ENCODE measurements at places on chromosomes 16 and 17.

GRCh38 chr16:75237398-75238131 lies 13.9 kb downstream of the BCAR1 start:
- no peak for DNase-seq

DNA sequence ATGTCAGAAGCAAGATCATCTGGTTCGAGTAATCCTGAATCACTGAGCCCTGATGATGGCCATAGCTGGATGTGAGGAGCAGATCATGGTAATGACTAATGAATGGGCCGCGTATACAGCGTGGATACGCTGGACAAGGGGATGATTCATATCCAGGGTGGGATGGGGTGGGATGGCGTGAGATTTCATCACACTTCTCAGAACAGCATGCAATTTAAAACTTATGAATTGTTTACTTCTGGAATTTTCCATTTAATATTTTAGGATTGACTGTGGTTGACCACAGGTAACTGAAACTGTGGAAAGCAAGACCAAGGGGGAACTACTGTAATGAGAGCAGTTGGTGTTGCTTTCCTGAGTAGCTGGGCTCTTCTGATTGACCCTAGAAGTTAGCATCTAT lies 225.5 kb downstream of the STX8 start:
- peak; percentile 93 for DNase-seq

GRCh38 chr16:89695086-89695874 lies 6.2 kb downstream of the SPATA2L start:
- no peak for DNase-seq

- peak; percentile 86 for DNase-seq
These were observed 19.9 kb upstream of the JPH3 start for GRCh38 chr16:87582216-87582965.

- DNase-seq, result no peak
These were observed 10.3 kb downstream of the TRIM25 start for GRCh38 chr17:56903560-56903959.

DNA sequence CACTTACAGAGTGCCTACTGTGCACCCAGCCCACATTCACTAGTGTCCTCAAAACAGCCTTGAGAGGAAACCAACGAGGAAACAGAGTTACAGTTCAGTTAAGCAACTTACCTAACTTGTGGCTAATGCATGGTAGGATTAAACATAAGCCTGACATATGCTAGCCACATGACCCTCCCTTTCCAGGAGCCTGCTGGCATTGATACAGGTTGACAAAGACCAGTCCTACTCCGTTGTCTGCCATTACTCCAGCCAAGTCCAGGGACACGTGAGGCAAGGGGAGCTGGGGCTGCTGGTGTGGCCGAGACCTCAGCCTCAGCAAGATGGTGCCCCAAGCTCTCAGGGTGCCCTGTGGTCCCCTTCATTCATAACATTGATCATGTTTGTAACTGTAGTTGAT lies 37.9 kb downstream of the SNX20 start:
- DNase-seq, result no peak

DNA sequence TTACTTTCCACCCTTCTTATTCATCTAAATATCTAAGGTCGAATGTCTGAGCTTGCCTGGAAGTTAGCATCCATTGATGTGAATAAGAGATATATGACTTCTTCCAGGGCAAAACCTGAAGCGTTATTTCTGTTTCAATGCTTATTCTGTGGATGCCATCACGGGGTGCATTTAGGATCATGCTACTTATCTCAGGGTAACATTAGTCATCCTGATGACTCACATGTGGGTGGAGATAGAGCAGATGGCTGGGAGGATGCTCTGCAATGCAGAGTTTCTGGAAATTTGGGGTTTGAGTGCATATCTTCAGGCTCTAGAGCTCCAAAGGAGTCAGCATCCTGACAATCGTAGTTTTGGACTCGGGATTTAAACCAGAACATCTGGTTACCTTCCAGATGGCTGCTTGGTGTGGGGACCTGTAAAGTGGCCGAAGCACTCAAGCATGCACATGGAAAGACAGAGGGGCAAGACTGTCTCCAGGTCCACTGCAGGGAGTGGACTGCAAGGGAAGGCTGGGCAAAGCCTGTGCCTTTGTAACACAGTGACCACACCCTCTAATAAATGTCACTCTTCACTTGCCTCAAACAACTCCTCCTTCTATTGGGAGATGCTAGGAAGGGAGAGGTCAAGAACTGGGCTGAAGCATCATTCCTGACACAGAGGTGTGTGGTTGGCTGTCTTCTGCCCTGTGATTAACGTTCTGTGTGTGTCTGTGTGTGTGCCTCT lies 175.2 kb upstream of the SALL1 start:
- peak; percentile 62 for DNase-seq

DNA sequence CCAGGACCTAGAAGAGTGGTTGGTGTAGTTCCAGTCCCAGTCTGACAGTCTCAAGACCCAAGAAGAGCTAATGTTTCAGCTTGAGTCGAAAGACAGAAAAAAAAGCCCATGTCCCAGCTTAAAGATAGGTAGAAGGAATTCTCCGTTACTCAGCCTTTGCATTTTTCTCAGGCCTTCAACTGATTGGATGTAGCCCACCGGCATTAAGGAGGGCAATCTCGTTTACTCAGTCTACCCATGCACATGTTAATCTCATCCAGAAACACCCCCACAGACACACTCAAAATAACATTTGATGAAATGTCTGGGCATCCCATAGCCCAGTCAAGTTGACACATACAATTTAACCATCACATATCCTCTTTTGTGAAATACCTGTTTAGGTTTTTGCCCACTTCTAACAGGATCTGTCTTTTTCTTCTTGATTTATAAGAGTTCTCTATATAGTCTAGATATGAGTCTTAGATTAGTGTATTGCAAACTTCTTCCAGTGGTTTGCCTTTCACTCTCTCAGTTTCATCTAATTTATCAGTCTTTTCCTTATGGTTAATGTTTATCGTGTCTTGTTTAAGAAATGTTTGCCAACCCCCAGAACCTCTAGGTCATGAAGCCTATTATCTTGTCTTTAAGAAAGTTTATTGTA lies 7.6 kb upstream of the NUP93 start:
- DNase-seq, result no peak

GRCh38 chr16:29645694-29646187 lies 17.3 kb upstream of the SPN start:
- no peak for DNase-seq

DNA sequence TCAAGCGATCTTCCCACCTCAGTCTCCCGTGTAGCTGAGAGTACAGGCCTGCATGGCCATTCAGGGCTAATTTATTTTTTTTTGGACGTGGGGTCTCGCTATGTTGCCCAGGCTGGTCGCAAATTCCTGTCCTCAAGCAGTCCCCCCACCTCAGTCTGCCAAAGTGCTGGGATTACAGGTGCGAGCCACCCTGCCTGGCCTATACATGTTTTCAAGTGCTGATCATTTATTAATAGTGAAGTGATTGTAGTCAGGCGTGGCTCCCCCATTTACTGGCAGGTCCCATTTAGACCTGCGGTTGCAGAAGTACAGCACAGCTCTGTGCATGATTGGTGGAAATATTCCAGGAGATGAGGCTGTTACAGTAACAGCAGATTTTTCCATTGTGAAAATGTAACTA lies 8.4 kb downstream of the FOXK2 start:
- DNase-seq, result peak; percentile 49

DNA sequence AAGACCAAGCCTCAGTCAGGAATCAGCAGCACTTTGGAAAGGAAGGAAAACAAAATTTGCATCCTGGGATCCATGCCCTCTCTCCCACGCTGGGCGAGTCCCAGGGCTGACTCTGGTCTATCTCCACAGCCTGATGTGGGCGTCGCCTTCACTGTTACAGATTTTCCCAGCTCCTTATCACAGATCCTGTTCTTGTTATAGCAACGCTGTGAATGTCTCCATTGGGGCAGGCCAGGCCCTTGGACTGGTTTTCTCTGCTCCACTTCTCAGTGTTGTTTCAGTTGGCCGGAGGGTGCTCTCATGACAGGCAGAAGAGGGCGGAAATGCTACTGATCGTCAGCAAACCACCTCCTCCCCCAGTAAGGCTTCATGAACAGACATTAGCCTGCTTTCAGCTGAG lies 127.9 kb upstream of the CDH11 start:
- DNase-seq, result peak; percentile 61

DNA sequence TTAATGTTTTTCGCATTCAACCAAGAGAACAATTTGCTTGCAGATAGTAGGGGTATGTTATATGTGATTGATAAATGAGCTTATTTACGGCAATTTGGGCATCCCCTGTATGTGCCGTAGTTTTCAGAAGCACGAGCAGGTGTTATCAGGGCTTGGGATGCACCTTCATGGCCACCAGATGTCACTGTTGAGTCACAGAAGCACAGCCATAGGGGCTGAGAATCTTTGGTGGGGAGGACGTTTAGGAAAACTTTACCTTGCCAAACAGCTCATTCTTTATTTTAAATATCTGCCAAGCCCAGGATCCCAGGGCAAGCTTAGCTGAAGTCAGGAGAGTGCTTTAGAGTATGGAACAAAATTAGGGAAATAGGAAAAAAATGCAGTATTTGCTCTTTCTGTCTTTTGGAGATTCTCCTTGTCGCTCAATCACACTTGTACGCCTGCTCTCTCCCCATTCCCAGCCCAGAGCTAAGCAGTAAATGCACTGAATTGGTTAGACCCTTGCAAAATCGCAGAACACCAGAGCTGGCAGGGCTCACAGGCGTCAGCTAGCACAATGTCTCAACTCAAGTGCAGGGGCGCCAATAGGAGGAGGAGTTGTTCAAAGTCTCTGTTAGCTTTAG lies 93.6 kb upstream of the MPHOSPH6 start:
- DNase-seq, result peak; percentile 76

- no peak for DNase-seq
These were observed 1.8 kb downstream of the MGRN1 start for GRCh38 chr16:4626396-4626795.

- DNase-seq, result no peak
These were observed 2289.3 kb downstream of the TP53TG3F start for GRCh38 chr16:35748621-35749252.

GRCh38 chr17:51601622-51602261 lies 341.4 kb downstream of the UTP18 start:
- DNase-seq, result no peak

DNA sequence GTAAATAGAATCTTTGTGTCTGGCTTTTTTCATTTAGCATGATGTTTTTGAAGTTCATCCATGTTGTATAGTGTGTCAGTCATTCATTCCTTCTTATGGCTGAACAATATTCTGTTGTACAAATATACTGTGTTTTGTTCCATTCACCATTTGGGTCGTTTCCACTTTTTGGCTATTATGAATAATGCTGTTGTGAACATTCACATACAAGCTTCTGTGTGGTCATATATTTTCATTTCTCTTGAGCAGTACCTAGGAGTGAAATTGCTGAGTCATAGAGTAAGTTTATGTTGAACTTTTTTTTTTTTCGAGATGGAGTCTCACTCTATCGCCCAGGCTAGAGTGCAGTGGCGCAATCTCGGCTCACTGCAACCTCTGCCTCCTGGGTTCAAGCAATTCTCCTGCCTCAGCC lies 32.3 kb upstream of the TAOK1 start:
- DNase-seq, result no peak

GRCh38 chr17:4407851-4408250 lies 25.9 kb upstream of the SPNS3 start:
- DNase-seq, result no peak

DNA sequence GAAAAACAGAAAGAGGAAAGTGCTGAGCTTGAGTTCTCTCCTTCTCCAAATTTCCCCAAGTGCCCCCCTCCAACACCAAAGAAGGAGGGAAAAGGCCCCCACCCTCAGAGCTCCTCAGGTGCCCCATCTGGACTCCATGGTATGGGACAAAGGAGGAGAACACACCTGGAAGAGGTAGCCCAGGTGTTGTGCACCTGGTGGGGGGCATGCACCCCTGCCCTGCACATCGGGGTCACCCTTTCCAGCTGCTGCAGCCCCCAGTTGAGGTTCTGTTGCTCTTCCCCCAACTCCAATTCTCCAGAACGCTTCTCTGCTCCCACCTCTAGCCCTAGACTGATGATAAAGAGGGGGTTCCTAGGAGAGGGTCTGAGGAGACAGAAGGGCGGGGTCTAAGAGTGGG lies 3.0 kb upstream of the COL1A1 start:
- DNase-seq, result no peak

GRCh38 chr17:48748718-48749566 lies 20.4 kb upstream of the HOXB13 start:
- DNase-seq, result no peak

GRCh38 chr17:71438631-71439146 lies 682.1 kb upstream of the SOX9 start:
- DNase-seq, result peak; percentile 51

DNA sequence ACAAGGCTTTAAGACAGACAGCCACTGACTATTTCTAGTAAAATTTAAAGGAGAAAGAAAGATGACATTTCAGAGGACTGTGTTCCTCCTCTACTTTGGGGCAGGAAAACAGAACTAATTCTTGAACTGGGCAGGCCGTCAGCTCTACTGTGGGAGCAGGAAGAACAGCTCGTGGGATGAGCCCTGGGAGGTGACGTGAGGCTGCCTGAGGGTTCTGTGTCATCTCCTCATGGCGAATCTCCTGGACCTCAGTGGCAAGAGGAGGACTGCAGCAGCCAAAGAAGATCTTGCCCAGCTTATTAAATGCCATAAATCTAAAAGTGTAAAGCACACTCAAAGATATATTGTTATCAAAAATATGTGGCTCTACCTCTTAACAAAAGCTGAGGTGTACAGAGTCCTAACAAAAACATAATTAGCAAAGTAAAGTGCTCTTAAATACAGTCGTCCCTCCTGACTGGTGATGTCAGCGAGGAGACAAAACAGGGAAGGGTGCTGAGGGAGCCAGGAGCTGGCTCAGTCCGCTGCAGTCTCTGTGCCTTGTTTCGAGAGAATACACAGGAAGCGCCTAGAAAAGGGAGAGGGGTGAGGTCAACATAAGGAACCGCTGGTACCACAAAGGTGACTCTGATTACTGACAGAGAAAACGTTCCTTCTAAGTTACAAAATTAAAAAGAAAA lies 58.0 kb downstream of the CREBBP start:
- DNase-seq, result peak; percentile 55

GRCh38 chr17:79027925-79028491 lies 4.0 kb downstream of the C1QTNF1 start:
- peak; percentile 38 for DNase-seq

DNA sequence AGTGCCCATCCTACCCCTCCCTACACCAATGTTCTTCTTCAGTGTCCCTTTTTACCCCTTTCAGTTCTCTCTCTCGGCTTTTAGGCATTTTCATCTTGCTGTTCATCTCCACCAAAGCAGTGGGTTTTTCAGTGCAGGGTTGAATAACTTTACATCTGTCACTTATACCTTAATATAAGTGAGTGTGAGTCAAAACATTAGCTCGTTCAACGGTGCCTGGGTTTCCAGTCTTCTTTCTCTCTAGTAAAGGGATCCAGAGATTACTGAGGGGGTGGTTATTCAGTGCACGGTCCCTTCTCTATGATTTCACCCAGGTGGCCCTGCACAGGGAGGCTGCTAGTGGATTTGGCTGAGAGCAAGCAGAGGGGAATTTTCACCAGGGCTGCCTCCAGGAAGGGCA lies 210.6 kb upstream of the CDH5 start:
- no peak for DNase-seq

GRCh38 chr16:56047307-56048234 lies 143.7 kb upstream of the GNAO1 start:
- DNase-seq, result no peak

Measured in GM03348 (cell line).